Fibroblast of the conjunctiva (primary cell): ENCODE measurements at places on chromosomes 2 and 18.

GRCh38 chr2:8168876-8169424, 512.9 kb upstream of the ID2 start:
- DNase-seq: no peak

DNA sequence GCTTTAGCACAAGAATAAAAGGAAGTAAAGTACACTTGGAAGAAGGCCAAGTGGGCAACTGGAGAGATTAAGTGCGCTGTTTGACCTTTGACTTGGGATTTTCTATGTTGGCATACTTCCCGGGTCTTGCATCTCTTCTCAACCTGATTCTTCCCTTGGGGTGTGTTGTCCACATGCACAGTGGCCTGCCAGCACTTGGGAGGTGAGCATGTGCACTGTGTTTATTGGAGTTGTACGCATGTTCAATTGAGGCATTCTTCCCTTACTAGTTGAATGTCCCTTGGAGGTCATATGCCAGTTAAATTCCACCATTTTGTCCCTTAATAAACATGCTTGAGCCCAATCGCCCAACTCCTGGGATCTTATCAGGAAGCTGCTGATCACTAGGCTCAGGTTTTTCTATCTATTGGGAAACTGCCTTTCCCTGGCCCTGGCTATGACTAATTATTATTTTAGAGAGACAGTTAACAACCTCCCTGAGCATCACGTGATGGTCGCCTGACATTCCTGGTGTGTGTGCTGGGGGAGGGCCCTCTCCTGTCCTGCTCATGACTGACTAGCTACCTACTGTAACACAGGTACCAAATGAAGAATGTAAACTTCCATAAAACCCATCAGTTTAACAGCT, 62.5 kb upstream of the RAPGEF4 start:
- DNase-seq: peak; percentile 29

DNA sequence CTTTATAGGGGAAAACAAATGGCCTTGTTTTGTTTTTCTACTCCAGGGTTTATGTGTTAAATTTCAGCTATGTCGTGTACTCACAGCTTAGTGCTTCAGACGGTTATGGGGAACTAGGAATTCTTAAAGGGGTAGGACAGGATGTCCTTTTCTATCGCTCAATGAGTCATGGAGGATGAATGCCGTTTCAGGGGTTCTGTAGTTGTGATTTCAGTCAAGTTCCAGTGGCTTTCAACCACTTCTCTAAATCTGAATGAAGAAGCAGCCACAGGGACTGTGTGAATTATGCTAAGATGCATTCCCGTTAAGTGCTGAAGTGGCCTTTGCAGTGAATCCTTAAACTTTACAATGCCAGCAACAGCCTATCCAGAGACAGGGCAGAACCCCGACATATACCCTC, 1231.7 kb upstream of the ZEB2 start:
- DNase-seq: peak; percentile 30

GRCh38 chr2:16882706-16883105, 217.1 kb upstream of the CYRIA start:
- no peak for DNase-seq

DNA sequence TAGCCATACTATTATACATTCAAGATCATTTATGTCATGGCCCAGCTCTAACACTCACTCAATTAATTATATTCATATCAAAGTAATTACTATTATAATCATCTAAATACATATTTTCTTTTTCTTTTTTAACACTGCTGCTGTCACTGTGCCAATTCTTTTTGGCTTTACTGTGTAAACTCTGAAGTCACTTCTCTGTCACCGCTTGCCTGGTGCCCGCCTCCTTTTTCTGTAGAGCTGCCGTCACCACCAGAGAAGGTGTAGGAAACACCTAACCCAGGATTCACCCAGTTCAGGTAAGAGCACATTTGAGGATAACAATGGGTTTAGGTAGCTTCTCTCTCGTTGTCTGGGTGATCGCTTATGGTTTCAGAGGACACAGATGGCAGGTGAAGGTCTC, 93.3 kb downstream of the AOX1 start:
- DNase-seq: no peak

DNA sequence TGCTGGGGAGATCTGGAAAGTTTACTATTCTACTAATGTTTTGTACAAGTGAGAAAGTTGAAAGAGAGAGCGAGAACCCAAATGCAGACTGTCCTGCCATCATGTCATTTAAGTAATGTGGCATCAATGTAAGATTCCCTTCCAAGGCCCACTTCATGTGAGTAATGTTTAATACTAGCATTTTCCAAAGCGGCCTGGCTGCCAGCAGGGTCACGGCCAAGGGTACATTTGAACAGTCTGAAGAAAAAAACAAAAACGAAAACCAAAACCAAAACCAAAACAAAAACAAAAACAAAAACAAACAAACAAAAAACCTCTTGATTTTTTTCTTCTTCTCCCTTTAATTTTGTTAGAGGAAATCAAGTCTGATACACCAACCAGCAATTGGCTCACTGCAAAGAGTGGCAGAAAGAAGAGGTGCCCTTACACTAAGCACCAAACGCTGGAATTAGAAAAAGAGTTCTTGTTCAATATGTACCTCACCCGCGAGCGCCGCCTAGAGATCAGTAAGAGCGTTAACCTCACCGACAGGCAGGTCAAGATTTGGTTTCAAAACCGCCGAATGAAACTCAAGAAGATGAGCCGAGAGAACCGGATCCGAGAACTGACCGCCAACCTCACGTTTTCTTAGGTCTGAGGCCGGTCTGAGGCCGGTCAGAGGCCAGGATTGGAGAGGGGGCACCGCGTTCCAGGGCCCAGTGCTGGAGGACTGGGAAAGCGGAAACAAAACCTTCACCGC, 2.2 kb downstream of the HOXD10 start:
- DNase-seq: no peak

- no peak for DNase-seq
Observed at GRCh38 chr2:10924441-10924840, 12.7 kb downstream of the KCNF1 start.

DNA sequence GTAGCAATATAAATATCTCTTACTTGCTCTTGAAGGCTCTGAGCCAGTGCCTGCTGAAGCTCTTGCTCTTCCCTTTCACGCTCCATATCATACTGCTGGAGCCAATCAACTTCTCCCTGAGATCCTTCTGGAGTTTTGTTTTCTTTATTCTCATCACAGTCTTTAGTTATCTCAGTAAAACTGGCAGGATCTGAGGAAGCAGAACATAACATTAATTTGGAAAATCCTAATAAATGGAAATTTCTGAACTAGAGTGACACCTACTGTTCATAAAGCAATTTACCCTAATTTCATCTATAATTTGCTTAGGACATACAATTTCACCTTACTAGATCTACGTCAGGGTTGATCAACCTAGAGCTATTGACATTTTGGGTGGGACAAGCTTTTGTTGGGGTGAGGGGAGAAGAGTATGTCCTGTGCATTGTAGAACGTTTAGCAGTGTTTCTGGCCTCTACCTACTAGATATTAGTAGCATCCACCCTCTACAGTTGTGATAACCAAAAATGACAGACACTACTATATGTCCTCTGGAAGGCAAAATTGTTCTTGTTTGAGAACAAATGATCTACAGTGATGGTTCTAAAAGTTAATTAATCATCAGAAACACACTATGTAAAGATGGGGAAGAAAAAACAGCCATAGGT, 47.2 kb downstream of the VIL1 start:
- peak; percentile 26 for DNase-seq

DNA sequence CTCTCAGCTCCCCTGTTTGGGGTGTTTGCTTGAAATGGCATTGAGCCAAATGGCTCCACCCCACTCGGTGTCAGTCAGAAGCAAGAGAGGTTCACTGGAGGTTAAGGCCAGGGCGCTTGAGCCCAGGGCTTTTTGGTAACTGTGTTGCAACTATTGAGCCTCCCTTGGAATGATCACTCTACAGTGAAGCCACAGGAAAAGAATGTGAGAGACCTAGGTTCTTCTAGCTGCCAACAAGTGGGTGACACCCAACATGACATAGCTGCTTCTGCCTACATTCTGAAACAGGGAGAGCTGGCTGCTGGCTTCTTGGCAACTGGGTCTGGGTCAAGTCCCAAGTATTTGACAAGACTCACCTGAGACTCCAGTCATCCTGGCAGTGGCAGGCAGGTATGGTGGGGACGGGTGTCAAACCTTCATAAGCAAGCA, 7.1 kb upstream of the GRHL1 start:
- no peak for DNase-seq

GRCh38 chr2:37201208-37201607, 4.9 kb downstream of the CEBPZOS start:
- DNase-seq: no peak

DNA sequence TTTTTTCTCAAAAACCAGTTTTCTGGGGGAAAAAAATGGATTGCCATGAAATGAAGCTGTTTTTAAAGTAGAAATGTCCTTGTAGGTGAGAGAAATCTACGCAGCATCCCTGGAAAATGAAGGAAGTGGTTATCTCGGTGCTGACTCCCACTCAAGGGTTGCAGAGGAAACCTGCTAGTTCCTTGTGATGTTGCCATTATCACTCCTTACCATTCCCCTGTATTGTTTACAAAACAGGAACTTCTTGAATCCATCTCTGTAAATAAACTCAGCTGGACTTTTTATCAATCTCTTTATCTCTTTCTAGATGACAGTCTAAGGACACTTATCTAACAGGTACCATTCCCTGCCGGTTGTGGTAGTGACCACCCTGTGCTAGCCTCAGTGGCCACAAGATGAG, 61.2 kb downstream of the FEZ2 start:
- no peak for DNase-seq

- no peak for DNase-seq
Observed at GRCh38 chr18:12377556-12378197, 650 bp upstream of the AFG3L2 start.

DNA sequence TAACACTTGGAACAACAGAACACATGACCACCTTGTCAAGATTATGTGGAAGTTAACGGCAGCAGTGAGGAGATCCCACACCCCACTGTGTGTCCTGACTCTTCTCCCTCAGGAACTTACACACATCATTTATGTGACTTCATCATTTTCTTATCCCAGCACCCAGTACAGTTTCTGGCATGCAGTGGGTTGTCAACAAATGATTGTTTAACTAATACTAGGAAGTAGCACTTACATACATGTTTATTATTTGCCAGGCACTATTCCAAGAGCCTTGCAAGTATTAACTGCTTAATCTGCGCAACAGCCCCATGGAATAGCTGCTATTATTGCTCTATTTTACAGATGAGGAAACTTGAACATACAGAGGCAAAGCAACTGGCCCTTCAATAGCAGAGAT, 391.5 kb downstream of the TXNL1 start:
- no peak for DNase-seq

DNA sequence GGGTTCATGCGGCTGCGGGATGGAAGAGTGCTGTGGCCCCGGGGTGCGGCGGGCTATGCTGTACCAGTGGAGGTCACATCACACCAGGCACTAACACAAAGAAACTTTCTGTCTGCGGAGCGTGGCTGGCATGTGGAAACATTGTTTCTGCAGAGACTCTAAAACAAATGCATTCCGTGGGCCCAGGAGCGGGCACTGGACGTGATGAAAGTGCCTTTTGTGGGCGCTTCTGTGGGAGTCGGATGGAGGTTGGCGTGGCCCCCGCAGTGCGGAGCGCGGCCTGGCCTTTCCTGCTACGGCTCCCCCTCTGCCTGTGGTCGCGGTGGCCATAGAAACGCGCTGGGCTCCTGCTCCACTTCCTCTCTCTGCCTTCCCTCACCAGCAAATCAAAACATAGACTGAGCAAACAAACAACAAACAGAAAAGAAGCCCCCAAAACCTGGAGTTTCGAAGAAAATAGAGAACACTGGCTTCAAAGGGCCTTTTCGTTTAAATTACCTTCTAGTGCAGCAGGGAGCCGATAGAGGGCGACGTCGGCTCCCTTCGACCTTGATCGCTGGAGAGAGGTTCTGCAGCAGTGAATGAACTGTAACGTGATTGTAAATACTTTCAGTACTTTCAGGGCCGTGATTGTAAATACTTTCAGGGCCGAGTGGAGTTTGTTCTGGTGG, 51.4 kb downstream of the KIF5C start:
- DNase-seq: no peak

- DNase-seq: no peak
Observed at GRCh38 chr2:10783421-10783820, 29.2 kb downstream of the PDIA6 start.
